ENCODE measurements at places on chromosomes 13 and 19.

- no peak for DNase-seq
Observed at GRCh38 chr13:45412274-45413049, 5.7 kb downstream of the SLC25A30 start.

DNA sequence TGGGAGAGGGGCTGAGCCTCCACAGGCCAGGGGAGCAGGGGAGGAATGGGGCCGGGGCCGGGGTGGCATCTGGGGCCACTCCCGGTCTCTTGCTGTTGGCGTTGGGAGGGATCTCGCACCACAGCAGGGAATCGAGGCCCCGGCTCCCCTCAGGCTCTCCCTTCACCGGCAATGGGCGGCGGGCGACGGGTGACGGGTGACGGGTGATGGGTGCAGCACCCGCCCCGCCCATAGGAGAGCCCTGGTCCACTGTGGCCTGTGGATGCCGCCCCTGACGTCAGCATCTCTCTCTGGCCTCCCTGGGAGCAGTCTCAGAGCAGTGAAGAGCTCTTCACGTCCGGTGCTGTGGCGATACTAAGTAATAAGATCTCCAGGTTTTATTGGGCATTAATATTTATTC is 133.6 kb downstream of the KDM4B start:
- no peak for DNase-seq

DNA sequence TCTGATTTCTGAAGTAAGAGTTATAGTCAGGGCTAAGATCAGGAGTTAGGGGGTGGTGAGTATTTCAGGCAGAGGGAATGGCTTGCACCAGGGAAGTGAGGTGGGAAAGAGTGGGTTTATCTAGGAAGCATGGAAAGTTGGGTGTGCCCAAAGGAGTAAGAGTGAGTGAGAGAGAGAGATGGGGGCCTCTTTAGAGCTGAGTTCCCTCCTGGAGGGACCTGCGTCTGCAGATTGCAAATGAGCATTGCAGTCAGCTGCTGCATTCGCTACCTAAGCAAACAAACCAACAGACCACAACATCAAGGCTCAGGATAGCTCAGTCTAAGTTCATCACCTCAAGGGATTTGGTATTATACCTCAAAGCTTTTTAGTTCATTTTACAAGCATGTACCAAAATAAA is 405.8 kb downstream of the FGF9 start:
- DNase-seq = no peak

GRCh38 chr19:5138606-5139582 is 170.0 kb downstream of the KDM4B start:
- peak; percentile 67 for DNase-seq

GRCh38 chr13:110254751-110255553 is 52.0 kb downstream of the COL4A1 start:
- no peak for DNase-seq

GRCh38 chr13:110121422-110122083 is 185.4 kb downstream of the COL4A1 start:
- DNase-seq = no peak

- DNase-seq = no peak
Observed at GRCh38 chr13:50026788-50027473, 11.7 kb downstream of the KCNRG start.

DNA sequence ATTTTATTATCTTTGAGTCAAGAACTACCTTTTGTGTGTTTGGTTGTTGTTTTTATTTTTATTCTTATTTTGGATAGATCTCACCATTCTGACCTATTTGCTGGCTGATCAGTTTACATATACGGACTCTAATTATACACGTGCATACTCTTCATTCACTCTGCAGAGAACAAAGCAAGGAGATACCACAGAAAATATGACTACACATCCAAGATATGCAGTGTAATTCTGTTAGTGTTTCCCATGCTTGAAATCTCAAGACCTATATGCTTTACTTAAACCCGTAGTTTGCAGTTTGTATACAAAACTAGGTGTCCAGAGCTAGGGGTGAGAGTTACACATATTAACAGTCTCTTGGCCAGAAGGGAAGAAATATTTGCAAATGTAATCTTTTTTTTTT is 205.5 kb downstream of the DCLK1 start:
- DNase-seq = no peak

GRCh38 chr19:41192574-41193429 is at the start of gene CYP2S1:
CYP2S1 (plus strand) TSS chr19:41193219; CDS start chr19:41193265, 46 bp downstream.
- DNase-seq = no peak

DNA sequence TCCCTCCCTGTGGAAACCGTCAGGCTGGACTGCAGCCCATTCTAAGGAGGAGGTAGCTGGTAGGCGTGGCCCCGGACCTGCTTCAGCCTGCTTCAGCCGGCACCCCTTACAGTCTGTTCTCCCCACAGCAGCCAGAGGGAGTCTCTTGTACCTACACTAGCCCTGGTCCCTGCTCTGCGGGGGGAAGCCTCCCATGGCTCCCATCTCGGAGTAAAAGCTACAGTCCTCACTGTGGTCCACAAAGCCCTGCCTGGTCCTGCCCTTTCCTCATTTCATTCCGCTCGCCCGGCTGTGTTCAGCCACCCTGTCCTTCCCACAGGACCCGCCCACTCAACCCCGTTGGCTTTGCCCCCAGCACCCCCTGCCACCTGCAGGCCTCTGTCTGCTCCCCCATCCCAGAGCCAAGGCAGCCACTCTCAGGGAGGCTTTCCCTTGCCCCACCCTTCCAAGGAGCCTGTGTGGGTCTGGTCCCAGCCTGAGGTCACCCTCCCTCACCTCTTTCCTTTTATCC is 1.3 kb downstream of the PGLYRP1 start:
- DNase-seq = no peak

Data from stimulated activated CD4-positive, alpha-beta T cell treated with anti-CD3 and anti-CD28 coated beads, Interleukin-4, amount 100 ng/mL, for 24 hours (primary cell).